ENCODE measurements at places on chromosomes 2 and 18. TPM values are rescaled to one million over a fixed set of nuclear protein-coding genes. Genes with fewer than 3 reads are reported as not detected.

DNA sequence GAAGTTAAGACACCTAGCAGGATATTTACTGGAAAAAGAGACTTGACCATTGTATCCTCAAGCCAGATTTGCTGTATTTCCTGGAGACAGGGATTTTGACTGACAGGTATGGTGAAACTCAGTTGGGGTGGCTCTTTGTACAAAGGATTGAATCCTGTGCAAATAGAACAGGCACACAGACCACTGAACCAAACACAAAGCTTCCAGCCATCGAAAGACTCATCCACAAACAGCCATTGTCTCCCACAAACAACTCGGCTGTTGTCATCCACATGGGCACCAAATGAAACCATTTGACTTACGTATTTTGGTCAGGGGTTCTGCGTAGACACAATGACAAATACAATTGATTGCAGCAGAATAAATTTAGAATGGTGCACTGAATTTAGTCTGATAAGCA lies 15.9 kb downstream of the RNF152 start:
- no peak for DNase-seq
- no peak overlapping the region for H3K27ac ChIP-seq
- H3K27me3 ChIP-seq, result no peaks in the 10 kb centered on the region
- H3K4me3 ChIP-seq, result no peak overlapping the region

- no peak for DNase-seq
- H3K27me3 ChIP-seq, result no peaks in the 10 kb centered on the region
- no peak overlapping the region for H3K27ac ChIP-seq
- H3K36me3 ChIP-seq, result no peaks in the 10 kb centered on the region
- no peaks in the 10 kb centered on the region for H3K4me1 ChIP-seq
- no peak overlapping the region for H3K4me3 ChIP-seq
Measured at GRCh38 chr2:56729212-56729611, 545.4 kb downstream of the CCDC85A start.

The DCDC2C gene
- total RNA-seq, result 5.9 TPM

The ZCCHC2 gene
- total RNA-seq, result 39.4 TPM

DNA sequence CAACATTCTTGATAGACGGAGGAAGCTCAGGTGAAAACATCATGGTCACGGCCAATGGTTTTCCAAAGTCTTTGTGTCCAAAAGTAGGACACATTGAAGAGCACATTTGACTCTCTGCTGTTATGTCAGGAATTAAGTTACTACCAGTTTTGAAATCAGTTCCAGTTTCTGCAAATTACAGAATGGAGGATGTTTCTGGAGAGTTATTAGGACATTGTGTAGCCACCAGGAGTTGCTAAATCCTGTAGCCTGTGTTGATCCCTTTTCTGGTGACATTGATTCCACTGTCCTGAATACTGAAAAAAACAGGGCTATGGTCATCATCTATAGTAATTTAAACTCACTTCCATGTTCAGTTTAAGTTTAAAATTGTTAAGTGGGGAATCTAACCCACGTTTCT lies 15.3 kb downstream of the UPP2 start:
- H3K4me3 ChIP-seq, result no peak overlapping the region
- no peak for DNase-seq
- no peaks in the 10 kb centered on the region for H3K36me3 ChIP-seq
- H3K27ac ChIP-seq, result no peak overlapping the region
- no peaks in the 10 kb centered on the region for H3K27me3 ChIP-seq
- H3K4me1 ChIP-seq, result no peaks in the 10 kb centered on the region

The HOXD11 gene
- total RNA-seq, result 8.0 TPM

DNA sequence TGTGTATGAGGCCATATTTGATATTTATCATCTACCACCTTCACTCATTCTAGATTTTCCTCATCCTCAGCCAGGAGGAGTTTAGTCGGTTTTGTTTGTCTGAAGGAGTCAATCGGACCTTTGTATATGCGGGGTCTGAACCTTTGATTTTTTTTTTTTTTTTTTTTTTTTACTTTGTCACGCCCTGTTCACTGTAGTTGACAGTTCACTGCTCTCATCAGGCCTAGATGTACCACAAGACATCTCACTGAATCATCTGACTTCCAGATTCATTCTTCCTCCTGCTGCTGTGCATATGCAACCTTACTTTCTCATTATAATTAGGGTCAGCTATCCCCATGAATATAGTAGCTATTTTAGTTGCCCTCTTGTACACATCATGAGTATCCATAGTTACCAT lies 133.2 kb downstream of the ARHGAP15 start:
- no peaks in the 10 kb centered on the region for H3K4me1 ChIP-seq
- DNase-seq, result no peak
- H3K36me3 ChIP-seq, result no peaks in the 10 kb centered on the region
- no peak overlapping the region for H3K27ac ChIP-seq

The GKN2 gene
- not detected for total RNA-seq

Data from prostate gland (tissue), 2 donors.